ENCODE measurements at places on chromosomes 3 and 15.

DNA sequence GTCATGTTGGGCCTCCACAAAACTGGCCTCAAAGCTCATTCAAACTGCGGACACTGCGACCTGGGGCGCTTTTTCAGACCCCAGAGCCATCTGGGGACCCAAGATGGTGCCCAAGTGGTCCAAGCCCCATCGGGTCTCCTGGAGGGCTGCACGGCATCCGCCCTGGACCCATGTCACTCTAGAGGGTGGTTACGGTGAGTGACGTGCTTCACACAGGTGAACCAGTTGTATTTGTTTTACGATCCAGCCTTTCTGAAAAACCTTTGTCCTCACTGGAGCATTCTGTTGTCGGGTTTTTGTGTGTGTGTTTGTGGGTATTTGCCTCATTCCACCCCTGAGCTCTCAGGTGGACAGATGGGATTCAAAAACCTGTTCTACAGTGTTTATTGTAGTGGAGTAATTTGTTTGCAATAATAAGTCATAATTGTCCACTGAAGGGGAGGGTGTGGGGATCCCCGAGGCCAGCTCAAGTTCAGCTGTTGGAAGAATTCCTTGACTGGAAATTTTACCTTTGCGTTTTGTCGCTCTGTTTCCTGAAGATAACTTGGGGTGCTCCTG lies 1.9 kb downstream of the SLC51A start:
- DNase-seq = no peak

- peak; percentile 45 for DNase-seq
Observed at GRCh38 chr3:170081079-170081741, 43.4 kb downstream of the GPR160 start.

DNA sequence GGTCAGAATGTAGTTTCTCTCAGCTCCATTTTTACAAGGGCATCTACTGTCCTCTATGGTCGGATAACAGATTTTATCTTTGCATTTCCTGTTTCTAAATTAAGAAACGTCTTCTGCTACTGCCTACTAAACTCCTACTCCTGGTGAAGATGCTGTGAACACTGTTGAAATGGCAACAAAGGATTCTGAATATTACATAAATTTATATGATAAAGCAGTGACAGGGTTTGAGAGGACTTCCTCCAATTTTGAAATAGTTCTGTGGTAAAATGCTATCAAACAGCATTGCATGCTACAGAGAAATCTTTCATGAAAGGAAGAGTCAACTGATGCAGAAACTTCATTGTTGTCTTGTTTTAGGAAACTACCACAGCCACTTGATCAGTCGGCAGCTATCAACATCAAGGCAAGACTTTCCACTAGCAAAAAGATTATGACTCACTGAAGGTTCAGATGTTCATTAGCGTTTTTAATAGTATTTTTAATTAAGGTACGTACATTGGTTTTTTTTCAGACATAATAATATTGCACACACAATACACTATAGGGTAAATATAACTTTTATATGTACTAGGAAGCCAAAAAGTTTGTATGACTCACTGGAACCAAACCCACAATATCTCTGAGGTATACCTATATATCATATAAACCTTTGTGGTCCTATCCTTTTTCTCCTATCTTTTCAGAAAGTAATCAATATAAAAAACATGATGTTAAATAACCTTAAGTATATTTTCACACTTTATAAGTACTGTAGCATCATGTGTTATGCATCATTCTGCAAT lies 156.1 kb downstream of the STAG1 start:
- no peak for DNase-seq

DNA sequence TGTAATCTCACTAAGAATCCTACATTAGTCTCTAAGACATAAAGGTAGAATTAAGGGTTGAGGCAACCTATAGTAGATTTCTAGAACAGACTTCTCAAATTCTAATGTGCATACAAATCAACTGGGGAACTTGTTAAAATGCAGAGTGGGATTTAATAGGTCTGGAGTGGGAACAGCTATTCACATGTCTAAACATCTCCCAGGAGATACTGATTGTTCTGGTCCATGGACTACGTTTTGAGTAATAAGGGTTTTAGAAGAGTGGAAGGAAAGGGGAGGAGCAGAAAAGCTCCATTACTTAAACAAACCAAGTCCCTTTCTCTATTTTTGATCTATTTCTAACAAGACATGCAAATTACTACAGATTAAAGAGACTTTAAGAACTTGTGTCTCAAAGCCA lies 524.8 kb downstream of the TUSC7 start:
- no peak for DNase-seq

GRCh38 chr3:156142702-156143101 lies 22.3 kb downstream of the KCNAB1 start:
- DNase-seq = no peak

DNA sequence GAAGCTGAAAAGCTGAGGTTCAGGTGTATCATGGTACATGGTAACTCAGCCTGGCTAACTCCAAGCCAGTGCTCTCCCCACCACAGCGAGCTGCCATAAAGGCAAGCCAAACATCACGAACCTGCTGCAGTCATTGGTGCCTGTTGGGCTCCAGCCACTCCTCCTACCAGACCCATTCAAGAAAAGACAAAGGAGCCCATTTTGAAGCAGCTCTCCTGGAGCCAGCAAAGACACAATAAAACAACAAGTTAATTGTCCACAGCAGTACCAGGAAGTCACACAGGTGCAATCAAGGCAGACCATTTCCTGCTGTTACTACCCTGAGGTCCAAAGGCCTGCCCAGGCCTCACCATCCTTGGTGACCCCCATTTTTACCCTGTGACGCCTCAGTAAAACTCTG lies 77.6 kb downstream of the DAPK2 start:
- DNase-seq = no peak

DNA sequence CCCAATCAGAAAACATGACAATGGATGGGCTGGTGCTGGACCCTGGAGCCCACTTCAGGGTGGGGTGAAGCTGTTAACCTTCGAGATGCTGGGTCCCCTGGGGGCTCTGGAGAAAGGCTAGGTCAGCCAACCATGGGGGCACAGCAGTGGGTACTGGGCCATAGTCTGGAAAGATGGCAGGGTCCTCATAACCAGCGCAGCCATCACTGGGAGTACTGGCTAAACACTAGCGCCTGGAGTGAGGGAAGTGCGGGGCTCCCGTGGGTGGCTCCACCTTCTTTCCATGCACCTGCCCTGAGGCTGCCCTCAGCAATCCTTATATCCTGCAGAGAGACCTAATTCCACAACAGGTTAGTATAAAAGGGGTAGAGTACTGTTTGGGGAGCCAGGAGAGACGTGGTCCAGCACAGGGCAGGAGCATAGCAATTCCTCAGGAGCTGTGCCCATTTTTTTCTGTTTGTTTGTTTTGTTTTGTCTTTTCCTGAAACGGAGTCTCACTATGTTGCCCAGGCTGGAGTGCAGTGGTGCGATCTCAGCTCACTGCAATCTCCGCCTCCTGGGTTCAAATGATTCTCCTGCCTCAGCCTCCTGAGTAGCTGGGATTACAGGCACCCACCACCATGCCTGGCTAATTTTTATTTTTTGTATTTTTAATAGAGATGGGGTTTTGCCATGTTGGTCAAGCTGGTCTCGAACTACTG lies 122.6 kb upstream of the MEF2A start:
- no peak for DNase-seq

- DNase-seq = peak; percentile 85
Observed at GRCh38 chr3:149967086-149967685, 3.5 kb downstream of the PFN2 start.

GRCh38 chr3:128932516-128933212 lies 53.2 kb downstream of the ACAD9 start:
- no peak for DNase-seq

DNA sequence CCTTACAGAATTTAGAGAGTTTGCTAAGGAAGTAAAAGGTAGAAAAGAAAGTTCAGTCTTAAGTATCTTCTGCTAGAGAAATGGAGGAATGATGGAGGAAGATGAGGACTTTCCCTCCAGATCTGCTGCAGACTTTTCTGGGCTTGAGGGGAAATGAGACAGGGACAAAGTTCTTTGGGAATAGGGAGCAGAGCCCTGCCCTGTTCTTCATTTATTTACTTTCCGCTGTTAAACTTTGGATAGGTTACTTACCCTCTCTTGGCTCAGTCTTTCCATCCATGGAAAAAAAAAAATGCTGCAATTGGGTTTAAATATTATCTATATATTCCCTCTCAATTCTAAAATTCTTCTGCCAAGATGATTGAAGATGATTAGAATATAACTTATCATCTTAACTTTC lies 202.9 kb downstream of the TBL1XR1 start:
- DNase-seq = no peak

- no peak for DNase-seq
Observed at GRCh38 chr3:40572588-40572987, 47.8 kb downstream of the ZNF621 start.

GRCh38 chr3:31667582-31667981 lies 134.9 kb downstream of the STT3B start:
- DNase-seq = no peak

GRCh38 chr3:169460035-169460434 lies 203.5 kb downstream of the MECOM start:
- no peak for DNase-seq

DNA sequence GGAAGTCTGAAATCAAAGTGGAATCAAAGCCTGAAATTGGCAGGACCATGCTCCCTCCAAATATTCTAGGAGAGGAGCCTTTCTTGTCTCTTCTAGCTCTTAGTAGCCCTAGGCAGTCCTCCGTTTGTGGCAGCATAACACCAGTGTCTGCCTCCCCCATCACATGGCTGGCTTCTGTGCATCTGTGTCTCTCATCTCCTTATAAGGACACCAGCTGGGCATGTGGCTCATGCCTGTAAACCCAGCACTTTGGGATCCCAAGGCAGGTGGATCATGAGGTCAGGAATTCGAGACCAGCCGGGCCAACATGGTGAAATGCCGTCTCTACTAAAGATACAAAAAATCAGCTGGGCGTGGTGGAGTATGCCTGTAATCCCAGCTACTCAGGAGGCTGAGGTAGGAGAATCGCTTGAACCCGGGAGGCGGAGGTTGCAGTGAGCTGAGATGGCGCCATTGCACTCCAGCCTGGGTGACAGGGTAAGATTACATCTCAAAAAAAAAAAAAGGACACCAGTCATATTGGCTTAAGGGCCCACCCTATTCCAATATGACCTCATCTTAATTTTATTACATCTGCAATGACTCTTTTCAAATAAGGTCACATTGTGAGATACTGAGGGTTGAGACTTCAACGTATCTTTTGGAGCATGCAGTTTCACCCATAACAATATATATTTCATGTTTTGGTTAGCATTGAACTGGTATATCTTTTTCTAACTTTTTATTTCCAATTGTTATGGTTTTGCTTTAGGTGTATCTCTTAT lies 148.0 kb upstream of the TPM1 start:
- peak; percentile 72 for DNase-seq

GRCh38 chr3:160128056-160128455 lies 97.2 kb upstream of the C3orf80 start:
- DNase-seq = no peak

DNA sequence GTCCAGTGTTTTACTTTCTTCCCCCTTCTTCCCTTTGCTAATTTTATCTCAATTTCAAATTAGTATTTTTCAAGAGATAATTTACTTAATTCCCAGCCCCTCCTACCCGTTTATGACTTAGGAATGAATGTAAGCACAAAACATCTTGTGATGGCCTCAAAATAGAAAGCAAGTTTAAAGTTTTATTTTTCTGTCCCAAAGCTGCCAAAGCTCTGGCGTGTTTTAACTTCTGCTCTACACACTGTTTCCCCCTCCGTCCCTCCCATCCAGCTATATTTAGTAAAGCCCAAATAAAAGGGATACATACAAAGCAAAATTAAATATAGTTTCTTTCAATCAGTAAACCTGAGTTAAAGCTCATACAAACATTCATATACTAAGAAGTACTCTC lies 59.9 kb downstream of the IGF2BP2 start:
- DNase-seq = peak; percentile 49

DNA sequence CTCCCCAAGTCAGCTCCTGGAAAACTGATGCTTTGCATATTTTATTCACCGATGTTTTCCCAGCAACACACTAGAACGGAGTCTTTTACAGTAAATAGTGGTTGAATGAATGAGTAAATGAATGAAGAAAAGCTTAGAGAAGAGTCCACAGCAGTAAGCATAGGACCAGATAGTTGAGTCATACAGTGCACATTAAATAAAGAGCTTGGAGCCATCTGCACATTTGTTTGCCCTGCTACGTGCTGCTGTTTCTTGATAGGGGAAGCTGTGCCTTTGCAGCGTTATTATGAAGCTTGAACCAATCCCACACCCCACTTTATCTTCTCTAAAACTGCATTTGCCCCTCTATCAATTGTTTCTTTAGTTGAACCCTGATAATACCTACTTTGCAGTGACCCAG lies 1.2 kb downstream of the FAM98B start:
- DNase-seq = no peak

DNA sequence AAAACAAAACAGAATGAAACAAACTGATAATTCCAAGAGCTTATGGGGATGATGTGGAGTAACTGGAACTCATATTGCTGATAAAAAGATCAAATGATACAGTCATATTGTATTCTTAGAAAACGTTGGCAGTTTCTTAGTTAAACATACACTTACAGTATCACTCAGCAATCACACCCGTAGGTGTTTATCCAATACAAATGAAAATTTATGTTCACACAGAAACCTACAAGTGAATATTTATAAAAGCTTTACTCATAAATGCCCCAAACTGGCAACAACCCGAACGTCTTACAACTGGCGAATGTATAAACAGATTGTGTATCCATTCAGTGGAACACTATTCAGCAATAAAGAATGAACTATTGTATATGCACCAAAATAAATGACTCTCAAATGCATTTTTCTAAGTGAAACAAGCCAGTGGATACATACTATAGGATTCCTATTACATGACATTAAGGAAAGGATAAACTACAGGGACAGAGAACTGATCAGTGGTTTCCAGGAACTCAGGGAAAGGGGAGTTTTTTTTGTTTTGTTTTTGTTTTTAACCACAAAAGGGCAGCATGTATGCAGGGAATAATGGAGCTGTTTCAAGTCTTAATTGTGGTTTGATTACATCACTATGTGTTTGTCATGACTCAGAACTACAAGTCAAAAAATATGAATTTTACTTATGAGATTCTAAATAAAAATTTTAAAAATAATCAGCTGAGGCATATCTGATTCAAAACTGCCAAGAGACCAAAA lies 71.8 kb upstream of the NDUFB4 start:
- no peak for DNase-seq

DNA sequence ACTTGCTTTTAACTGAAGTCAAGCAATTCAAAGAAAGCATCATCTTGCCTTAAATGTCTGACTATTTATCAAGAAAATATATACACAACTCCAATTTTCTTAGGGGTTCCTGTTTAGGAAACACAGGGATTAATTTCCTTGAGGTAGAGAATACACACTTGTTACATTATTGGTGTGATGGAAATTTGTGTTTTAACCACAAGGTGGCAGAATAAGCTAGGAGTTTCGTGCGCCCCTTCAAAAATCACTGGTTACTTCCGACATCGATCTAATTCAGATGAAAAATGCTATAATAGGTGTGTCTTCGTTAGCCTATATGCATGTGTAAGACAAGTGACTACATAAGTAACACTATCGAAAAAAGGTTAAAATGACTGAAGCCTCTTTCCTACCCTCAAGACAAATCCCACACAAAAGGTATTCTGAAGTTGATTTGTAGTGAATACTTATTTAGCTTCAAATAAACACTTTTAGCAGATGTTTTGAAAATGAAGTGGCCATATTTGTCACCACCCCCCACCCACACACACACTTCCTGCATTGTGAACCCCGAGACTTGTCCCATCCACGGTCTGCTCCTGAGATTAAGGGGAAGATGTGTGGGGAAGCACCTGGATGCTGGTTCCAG lies 246.5 kb downstream of the ROBO1 start:
- DNase-seq = peak; percentile 77

- no peak for DNase-seq
Observed at GRCh38 chr3:114081037-114081436, 24.5 kb downstream of the QTRT2 start.

GRCh38 chr15:66253418-66254088 lies at the start of gene MEGF11:
TSS of gene MEGF11 (minus strand) at chr15:66253750. CDS start at chr15:66128403, 125,347 bp downstream.
- DNase-seq = peak; percentile 65

GRCh38 chr15:38238311-38238710 lies 14.3 kb upstream of the SPRED1 start:
- no peak for DNase-seq
